ENCODE measurements at places on chromosomes 6 and 20. TPM values are rescaled to one million over a fixed set of nuclear protein-coding genes. Genes with fewer than 3 reads are reported as not detected.

C20orf141 gene
- not detected for total RNA-seq

DNA sequence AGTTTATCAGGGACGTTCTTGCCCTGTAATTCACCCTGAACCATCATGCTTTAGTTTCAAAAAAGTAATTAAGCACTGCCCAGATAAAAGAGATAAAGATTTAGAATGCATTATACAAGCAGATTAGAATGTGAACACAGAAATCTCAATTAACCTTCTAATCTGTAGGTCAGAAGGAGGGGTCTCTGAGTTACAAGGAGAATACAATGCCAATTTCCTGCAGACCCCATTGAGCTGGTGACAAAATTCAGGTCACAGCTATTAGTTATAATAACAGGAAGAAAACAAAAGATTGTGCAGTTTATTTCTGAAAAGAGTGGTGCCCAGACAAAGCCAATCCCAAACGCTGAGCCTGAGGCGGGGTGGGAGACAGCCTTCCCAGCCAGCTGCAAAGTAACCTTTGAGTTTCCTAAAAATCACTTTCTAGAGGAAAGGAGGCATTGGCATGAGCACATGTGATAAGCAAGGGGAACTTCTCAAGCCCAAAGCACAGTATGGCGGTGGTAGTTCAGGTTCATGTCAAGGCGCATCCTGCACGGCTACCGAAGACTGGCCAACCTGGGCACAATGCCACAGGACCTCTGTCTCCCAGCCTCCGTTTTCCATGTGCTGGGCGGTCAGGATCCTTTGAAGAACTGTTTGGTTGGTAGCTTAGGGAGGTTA, 192.5 kb downstream of the TTLL2 start:
- no peak for DNase-seq

- DNase-seq = no peak
These were observed 399.4 kb downstream of the CD83 start for GRCh38 chr6:14516956-14517355.

- DNase-seq = no peak
These were observed 37.1 kb downstream of the QRSL1 start for GRCh38 chr6:106666282-106667021.

DNA sequence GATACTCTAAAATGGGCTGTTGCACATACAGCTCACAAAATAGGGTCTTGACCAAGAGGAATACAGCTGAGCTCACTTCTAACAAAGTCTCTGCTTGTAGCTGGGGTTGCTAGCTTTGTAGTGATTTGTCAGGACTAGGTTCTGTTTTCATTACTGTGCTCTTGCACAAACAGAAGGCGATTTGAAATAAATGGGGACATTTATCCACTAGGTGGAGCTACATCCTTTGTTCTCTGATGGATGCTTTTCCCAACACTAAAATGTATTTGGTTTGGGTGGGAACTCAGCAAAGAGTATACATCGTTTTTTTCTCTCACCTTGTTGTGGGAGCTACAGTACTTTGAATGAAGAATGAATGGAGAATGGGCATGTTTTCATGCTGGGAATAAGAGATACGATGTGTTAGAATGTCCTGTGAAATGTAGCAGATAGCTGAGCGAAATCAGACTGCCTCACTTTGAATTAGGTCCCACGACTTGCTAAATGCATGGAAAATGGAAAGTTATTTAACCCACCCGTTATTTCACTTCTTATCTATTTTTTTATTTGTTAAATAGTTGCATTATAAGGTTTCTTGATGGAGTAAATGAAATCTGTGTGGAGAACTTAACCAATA, 494.7 kb upstream of the MAP3K7 start:
- no peak for DNase-seq

Data from left lobe of liver (tissue), 2 donors.